ENCODE measurements at places on chromosomes 1 and 21.

GRCh38 chr1:205455581-205456382 is at the start of gene BLACAT1:
Gene BLACAT1, minus strand, starts transcription at chr1:205456045.
- DNase-seq = no peak

DNA sequence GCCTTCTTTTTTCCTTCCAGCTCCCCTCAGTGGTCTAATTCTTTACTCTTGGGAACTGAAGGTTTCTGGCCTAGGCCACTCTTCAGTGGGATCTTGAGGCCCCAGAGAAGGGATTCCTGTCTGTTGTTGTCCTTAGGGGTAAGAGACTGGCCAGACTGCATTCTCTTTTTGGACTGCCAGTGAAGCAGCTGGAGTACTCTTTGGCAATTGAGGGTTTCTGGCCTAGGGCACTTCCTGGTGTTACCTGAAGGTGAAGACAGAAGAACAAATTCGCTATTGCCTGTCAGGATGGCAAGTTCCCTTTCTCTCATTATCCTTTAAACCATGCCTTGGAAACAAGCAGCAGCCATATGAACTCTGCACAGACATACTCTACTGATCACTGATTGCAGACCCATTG is 286.6 kb upstream of the ZP4 start:
- no peak for DNase-seq

DNA sequence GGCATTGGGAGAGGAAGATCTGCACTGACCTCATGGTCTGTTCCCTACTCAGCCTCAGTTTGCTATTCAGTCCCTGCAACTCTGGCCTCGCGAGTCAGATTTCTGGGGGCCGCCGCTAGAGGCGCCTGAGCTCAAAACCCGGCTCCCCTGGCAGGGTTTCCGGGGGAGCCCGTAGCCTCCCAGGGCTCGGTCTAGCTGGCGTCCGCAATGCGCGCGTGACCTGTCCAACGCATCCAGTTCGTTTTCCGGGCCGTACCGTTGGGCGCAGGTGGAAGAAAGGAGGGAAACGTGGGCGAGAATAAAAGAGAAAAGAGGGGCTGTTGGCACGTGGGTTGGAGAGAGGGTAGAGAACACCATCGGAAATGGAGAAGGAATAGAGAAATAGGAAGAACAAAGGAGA is at the start of gene ADAM30:
TSS of gene ADAM30 (minus strand) at position 213 of the 400 bp plus-strand sequence. CDS start at position 34, 179 bp downstream.
- no peak for DNase-seq

DNA sequence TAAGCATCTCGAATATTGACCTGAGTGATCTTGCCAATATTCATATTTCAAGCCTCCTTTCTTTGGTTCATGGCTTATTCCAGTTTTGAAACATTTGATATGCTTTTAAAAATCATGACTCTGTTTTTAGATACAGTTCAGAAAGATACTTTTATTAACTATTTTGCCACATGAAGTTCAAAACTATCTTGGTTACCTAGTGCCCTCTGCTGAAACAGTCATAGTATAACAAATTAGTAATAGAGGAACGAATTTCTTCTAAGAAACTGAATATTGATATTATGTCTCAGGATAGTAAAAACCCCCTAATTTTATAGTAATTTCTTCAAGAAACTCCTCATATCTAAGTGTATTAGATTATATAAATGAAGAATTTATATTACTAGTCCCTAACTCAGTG is 52.6 kb upstream of the RC3H1 start:
- DNase-seq = no peak

DNA sequence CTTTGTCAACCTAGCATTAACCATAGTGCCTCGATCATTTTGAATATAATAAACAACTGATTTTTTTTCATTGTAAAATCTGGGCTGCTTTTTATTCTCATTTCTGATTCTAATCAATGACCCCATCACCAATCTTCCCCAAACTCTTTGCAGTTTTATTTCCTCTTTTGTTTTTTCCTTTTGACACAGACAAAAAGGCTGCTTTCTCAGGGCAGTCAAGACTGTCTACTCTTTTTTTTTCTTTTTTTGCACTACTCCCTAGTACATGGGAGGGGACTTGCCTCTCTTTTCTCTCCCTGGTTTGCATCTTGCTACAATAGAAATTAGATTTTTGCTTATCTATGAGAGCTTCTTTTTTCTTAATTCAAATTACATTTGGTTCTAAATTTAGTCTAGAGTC is 987.9 kb downstream of the ADGRL2 start:
- no peak for DNase-seq

- DNase-seq = no peak
These were observed 1532.1 kb upstream of the TPTE start for GRCh38 chr21:8989261-8989711.

DNA sequence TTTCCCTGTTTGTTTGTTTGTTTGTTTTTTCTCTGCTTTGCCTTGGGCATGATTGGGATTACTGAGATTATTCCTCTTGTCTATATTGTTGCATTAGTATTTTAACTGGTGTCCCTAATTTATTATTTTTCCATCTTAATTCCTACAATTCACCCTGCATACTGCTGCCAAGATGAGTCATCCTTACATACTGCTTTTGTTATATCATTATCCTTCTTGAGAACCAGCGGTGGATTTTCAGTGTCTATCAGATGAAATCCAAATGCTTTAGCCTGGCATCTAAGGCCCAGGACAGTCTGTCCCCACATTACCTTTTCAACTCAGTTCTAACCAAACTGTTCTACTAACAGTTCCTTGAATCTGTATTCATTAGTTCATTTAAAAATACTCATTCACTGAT is 101.7 kb downstream of the OLFML2B start:
- DNase-seq = no peak
